ENCODE measurements at places on chromosomes 13 and 19.

DNA sequence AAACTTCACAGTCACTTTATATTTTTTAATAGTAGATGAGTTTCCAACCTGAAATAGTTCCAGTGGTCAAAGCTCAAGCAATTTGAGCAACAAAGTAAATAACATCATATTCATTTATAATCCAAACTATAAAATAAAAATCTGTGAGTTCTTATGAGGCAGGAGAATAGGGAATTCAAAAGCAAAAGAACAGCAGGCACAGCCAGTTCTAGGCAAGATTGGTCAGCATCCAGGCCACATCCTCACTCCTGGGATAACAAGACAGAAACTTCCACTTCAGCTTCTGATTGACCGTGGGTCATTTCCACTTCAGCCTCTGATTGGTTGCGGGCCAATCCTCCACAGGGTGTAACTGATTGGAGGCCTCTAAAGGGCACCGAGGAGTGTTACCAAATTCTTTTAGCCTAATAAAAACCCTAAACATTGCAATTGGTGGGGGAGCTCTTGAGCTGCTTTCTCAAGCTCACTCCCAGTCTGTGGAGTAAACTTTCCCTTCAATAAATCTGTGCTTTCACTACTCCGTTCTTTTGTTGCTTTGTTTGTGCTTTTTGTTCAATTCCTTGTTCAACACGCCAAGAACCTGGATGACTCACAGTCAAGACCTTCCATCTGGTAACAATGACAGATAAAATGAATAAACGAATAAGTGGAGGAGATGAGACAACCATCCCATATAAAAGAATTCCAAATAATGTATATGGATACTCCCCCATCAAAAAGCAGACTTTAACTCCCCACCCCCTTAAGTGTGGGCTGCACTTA is 42.6 kb upstream of the AMER2 start:
- DNase-seq: no peak

GRCh38 chr13:27978301-27978968 is 9.3 kb upstream of the CDX2 start:
- no peak for DNase-seq

GRCh38 chr19:2699413-2700140 is 2.9 kb downstream of the GNG7 start:
- DNase-seq: no peak

DNA sequence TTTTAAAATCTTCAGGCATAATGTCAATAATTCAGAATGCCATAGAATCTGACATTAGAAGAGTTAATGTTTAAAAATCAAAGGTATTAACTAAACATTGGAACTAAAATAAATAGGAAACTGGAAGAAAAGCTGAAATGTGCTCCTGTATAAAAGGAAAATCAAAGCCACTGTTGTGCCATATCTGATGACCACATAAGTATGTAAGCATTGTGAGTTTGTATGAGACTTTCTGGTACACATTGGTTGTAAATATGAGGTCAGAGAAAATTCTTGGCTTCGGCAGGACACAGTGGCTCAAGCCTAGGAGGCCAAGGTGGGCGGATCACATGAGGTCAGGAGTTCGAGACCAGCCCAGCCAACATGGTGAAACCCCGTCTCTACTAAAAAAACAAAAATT is 48.3 kb upstream of the INTS6 start:
- no peak for DNase-seq

- DNase-seq: no peak
Observed at GRCh38 chr13:43266936-43267615, 243.7 kb downstream of the DNAJC15 start.

- DNase-seq: peak; percentile 19
Observed at GRCh38 chr19:12840091-12841079, 2.1 kb downstream of the MAST1 start.

GRCh38 chr13:21012841-21013681 is 48.3 kb downstream of the LATS2 start:
- DNase-seq: no peak

GRCh38 chr13:87903553-87903952 is 232.4 kb downstream of the SLITRK5 start:
- no peak for DNase-seq

DNA sequence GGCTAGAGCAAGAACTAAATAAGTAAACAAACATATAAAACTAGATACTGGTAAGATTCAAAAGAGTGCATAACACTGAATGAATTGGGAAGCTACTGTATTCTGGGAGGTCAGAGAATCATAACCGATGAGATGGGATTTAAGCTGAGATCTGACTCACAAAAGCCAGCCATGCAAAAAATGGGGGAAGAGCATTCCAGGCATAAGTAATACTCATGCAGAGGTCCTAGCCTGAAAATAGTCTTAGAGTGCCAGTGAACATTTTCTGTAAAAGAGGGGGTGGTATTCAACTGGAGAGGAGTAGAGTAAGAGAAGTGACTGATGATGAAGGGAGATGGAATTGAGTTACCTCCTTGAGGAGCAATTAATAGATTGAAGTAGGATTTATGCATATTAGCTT is 872.0 kb upstream of the GPC6 start:
- DNase-seq: no peak

- DNase-seq: no peak
Observed at GRCh38 chr13:71602344-71602743, 264.7 kb downstream of the DACH1 start.

DNA sequence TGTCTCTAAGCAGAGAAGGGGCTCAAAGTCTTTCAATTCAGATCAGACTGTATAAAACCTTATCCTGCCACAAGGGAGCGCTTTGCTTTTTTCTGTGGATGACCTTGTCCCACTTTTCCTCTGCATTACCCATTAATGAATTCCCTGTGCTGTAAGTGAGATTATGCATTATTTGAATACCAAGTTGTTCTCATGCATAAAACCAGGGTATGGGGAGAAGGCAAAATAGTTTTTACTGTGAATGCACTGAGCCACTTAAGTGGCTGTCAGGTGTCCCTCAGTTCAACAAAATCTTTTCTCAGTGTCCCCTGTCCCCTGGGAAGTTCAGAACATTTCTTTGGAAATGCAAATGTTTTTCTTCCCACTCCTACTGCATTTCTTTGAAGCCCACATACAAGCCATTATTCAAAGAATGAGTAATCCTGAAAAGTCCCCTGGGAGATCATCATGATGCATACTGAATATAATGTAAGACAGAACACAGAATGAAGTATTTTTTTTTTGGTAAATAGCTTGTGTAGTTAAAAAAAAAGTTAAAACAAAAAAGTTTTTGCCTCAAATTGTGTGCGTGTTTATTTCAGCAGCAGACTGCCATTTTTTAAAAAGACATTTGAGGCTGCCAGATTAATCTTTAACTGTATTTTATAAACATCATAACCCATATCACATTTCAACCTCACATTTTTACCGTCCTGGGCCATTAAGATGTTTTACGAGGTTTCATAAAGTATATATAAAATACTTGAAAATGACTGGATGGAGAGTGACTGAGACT is 506.7 kb upstream of the PCDH9 start:
- no peak for DNase-seq

GRCh38 chr13:44903574-44903985 is 85.7 kb downstream of the NUFIP1 start:
- no peak for DNase-seq

DNA sequence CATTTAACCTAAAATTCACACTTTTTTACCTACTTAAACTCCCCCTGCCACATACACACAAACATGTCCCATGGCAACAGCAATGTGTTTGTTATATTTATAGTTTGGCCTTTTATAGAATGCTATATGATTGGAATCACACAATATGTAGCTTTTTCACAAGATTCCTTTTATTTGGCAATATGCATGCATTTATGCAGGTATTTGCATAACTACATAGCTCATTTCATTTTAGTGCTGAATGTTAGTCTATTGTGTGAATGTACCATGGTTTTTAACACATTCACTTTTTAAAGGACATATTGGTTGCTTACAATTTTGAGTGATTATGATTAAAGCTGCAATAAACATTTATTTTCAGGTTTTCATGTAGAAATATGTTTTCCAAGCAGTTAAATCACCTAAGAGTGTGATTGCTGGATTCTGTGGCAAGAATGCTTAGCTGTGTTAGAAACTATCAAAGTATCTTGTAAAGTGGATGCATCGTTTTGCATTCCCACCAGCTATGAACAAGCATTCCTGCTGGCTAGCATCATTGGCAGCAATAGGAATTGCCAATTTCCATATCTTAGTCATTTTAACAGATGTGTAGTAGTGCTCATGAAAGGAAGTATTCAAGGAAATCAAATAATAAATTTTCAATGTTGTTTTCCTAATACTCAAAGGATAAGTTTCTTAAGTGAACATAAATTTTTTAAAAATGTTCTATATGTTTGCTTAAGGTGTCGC is 557.0 kb downstream of the SLITRK1 start:
- no peak for DNase-seq

- no peak for DNase-seq
Observed at GRCh38 chr13:70634893-70635292, 526.6 kb upstream of the KLHL1 start.

DNA sequence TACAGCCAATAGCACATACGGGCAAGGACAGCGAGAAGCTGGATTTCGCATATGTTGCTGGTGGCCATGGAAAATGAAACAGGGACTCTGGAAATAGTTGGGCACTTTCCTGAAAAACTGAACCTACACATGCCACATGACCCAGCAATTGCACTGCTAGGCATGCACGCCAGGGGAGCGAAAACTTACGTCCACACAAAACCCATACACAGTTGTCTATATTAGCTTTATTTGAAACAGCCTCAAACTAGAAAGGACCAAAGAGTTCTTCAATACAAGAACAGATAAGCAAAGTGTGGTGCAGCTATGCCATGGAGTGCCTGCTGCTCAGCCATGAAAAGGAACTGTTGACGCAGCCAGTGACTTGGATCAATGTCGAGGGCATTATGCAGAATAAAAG is 7.3 kb upstream of the SPACA7 start:
- no peak for DNase-seq

DNA sequence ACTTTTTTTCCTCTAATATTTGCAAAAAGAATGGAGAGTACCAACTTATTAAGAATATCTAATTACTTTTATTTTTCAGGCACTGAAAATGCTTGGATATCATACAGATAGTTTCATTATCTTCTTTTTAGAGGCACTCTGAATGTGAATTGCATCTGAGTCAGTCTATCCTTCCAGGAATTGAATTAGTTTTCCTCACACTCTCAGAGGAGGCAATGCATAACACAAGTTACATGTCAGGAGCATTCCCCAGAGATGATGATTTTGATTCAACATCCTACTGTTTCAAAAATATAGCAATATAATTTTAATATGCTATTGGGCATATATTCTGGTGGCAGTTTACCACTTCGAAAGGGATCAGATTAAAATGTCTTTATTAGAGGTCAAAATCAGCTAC is 1315.4 kb downstream of the PCDH9 start:
- no peak for DNase-seq

GRCh38 chr13:33789739-33790138 is 28.2 kb upstream of the RFC3 start:
- DNase-seq: no peak

GRCh38 chr19:38145623-38146022 is 78.4 kb downstream of the DPF1 start:
- no peak for DNase-seq

- DNase-seq: no peak
Observed at GRCh38 chr19:44575116-44575700, 38.2 kb upstream of the IGSF23 start.

DNA sequence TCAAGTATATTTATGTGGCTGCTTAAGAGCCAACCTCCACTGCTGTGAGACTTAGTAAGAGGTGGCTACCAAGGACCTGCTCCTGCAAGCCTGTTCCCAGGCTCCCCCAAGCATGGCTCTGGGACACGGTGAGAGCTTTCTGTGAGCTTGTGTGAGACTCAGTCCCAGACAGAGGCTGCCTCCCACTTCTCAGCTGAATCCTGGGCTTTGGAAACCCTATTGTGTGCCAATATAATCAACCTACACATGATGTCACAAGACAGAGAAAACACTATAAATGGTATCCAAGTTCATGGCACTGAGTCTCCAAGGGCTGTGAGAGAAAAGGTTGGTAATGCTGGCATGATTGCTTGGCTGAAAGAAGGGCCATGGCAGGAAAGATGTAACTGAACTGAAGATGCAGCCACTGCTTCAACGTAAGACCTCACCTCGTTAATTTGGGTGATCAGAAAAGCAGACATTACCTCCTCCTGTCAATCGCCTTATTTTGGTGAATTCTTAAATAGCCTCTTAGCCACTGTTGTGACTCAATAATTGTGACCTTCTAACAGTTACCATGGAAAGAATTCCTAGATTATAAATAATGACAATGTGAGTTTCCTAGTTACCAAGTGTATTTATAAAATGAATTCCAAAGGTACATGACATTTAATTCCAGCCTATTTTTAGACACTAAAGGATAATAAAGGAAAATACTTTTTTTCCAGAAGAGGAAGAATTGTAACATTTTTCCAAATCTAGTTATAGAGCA is 332.0 kb downstream of the IRS2 start:
- no peak for DNase-seq

- DNase-seq: peak; percentile 57
Observed at GRCh38 chr13:109576331-109576813, 210.0 kb downstream of the IRS2 start.

GRCh38 chr13:43141685-43142084 is 118.3 kb downstream of the DNAJC15 start:
- DNase-seq: no peak

GRCh38 chr13:75507027-75508001 is 25.3 kb upstream of the TBC1D4 start:
- peak; percentile 62 for DNase-seq

DNA sequence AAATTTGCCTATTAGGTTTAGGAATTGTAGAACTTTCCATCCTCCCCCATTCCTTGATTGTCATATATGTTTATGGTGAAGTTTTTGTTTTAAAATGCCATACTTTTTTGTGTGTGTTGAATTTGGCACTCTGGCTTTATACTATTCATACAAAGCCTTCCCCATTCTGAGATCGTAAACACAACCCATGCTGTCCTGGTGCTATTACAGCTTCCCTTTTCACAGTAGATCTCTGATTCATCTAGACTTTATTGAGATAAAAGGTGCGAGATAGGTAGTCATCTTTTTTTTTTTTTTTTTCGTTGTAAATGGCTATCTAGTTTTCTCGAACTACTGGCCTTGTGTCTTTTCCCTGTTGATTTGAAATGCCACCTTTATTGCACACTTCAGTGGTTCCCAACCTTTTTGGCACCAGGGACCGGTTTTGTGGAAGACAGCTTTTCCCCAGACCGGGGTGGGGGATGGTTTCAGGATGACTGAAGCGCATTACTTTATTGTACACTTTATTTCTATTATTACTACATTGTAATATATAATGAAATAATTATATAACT is 94.6 kb downstream of the LRCH1 start:
- DNase-seq: no peak

DNA sequence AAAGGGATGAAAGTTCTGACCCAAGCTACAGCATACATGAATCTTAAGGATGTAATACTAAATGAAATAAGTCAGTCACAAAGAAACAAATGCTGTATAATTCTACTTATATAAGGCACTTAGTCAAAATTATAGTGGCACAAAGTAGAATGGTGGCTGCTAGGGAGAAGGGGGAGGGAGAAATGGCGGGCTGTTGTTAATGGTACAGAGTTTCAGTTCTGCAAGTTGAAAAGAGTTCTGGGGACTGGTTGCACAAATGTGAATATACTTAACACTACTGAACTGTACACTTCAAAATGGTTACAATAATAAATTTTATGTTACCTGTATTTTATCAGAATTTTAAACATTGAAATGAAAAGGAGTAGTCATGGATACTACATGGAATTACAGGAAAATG is 48.9 kb upstream of the CLDN10 start:
- no peak for DNase-seq

- no peak for DNase-seq
Observed at GRCh38 chr19:16027528-16027927, 48.8 kb upstream of the TPM4 start.

All from NCI-H345 (cell line).